ENCODE measurements at places on chromosomes 6 and 20.
A peak's percentile ranks its signal among the peaks of the same experiment; 100 is the strongest.

- DNase-seq = no peak
Observed at GRCh38 chr6:103367212-103367611, 1492.5 kb downstream of the HACE1 start.

DNA sequence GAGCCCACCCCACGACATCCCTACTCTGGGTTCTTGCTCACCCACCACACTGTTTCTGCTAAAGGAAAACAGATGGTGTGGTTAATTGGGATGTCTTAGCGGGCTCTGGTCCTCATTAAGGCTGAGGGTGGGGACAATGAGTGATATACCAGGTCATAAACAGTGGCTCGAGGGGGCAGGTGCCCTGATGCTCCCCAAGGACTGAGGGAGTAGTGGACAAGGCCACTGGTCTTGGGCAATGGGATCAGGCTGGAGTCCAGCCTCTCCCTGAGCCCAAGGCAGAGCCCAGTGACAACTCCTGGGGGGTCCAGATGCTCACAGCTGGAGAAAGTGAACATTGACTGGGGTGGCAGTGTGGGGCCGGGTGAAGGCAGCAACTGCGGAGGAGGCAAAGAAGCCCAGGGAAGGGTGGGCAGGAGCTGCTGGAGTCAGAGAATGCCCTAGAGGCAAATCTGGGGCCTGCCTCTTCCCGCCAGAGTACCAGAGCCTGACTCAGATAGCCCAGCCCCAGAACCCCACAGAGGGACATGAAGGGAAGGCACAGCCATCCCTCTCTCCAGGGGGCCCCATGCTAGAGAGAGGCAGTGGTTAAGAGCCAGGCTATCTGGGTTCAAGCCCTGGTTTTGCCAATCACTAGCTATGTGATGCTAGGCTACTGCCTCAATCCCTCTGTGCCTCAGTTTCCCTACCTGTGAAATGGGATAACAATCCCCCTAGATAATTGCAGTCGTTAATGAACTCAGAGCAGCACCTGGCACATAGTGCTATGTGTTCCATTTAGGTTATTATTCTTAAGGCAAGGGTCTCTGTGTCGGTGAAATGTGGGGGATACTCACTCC lies 72.3 kb downstream of the MRPL14 start:
- no peak for DNase-seq

DNA sequence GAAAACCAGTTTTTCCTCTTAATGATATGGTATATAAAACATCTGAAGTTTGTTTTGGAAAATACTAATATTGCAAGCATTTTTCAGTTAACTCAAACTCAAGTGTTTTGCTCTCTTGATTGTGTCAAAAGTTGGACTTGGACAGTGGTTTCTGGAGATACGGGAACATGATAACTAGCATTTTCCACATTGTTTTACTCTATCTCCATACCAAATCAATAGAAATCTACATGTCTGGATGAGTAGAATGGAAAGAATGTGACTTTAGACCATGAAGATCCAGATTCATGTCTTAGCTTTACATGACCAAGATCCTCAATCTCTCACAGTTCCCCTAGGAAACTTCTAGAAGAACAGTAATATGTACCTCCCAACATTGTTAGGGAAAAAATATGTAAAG lies 22.2 kb upstream of the FBXO30 start:
- DNase-seq = no peak

GRCh38 chr6:71513036-71513435 lies 224.4 kb downstream of the OGFRL1 start:
- DNase-seq = no peak

DNA sequence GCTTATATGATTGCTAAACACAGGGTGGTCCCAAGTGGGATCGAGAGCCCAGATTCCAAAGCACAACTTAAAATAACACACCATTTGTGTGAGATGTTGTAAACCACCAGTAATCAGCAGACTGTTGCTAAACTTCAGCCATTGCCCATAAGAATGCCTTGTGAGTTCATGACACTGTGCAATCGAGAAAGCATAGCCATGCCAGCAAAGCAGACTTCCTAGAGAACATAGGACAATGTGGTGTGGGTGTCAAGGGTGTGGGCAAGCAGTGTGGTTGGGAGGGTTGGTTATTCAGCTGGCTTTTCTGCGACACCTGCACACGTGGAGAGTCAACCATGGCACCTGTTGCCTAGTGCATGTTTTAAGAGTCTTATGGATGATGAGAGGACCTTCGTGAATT lies 16.1 kb upstream of the CALHM6 start:
- no peak for DNase-seq

GRCh38 chr6:7111095-7111690 lies 3.4 kb downstream of the RREB1 start:
- no peak for DNase-seq

DNA sequence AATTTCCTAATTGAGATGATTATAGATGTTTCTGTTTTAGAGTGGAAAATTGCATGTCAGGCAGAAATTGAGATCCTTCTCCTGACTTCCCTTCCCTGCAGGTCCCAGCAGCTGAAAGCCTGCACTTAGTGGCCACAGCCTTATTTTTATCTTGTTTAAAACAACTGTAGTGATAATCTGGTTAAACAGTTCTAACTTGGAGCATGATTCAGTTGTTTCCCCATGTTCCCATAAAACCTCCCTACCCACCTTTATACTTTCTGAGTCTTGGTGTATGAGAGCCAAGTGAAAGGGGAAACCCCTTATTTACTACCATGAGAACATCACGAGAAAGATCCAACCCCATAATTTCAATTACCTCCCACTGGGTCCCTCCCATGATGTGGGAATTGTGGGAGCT lies 195.2 kb downstream of the SLC16A10 start:
- DNase-seq = no peak

GRCh38 chr6:37182736-37183590 lies 13.0 kb downstream of the PIM1 start:
- DNase-seq = peak; percentile 43

DNA sequence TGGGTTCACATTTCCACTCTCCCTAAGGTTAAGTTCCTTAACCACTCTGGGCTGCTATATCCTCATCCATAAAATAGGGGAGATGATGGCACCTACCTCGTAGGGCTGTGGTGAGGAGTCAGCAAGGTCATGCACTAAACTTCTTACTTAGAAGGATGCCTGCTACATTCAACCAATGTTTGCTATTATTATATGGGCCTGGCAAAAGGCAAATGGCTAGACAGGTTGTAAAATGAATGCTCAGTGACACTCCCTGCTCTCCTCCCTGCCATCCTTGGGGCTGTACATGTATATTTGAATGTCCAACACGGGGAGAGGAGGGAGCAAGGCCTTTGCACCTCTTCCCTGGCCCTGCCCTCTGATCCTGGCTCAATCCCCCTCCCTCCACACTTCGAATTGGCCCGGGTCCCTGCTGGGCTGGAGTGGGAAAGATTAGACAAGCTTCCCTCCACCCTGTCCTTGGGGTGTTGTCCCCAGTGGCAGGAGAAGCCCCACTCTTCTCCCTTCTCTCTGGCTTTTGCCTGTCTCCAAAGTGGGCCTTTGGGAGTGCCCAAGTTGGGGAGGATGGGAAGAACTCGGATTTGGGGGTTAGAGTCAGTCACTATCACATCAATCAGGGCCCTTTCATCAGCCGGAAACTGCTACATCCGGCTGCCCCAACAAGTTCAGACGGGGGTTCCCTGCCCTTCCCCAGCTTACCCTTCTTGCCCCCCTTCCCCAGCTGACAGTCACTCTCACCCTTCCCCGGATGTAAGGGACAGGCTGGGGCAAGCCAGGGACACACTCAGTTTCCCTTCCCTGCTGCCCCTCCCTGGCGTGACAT lies 36.3 kb upstream of the VEGFA start:
- DNase-seq = peak; percentile 56

- DNase-seq = no peak
Observed at GRCh38 chr6:118862443-118862842, 31.5 kb upstream of the ASF1A start.

- no peak for DNase-seq
Observed at GRCh38 chr20:5118220-5119142, 1.3 kb downstream of the PCNA start.

DNA sequence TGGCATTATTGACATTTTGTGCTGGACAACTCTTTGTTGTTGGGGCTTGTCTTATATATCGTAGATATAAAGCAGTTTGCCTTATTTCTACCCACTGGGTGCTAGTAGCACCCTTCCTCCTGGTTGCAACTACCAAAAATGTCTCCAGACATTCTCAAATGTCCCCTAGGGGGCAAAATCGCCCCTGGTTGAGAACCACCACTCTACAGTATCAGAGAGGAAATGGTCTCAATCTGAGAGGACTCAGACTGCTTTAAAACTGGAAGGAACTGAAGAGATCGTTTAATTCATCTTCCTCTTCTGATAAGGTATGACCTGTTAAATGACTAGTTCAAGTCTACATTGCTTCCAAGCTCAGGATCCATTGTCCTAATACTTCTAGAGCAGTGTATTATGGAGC lies 14.9 kb downstream of the SH3BGRL2 start:
- DNase-seq = no peak

DNA sequence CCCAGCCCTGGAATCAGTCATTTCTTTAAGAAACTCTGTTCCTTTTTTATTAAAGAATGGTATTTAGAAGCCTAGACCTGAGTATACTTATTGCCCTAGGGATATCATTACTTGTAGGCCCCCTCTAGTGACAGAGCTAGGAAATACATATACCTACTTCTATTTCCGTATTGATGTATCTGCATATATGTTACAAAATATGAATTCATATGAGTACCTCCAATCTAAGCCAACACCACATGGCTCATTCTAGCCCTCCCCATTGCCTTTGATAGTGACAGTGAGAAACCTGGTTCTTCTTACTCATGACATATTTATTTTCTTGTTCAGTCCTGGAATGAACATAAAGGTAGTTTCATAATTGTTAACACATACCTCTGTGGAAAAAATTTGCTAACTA lies 137.2 kb downstream of the FARS2 start:
- DNase-seq = peak; percentile 26

GRCh38 chr6:56933650-56934049 lies 21.3 kb upstream of the BEND6 start:
- no peak for DNase-seq

- no peak for DNase-seq
Observed at GRCh38 chr6:130602151-130602770, 224.9 kb upstream of the SMLR1 start.
